ENCODE measurements at places on chromosomes 5 and 9.

DNA sequence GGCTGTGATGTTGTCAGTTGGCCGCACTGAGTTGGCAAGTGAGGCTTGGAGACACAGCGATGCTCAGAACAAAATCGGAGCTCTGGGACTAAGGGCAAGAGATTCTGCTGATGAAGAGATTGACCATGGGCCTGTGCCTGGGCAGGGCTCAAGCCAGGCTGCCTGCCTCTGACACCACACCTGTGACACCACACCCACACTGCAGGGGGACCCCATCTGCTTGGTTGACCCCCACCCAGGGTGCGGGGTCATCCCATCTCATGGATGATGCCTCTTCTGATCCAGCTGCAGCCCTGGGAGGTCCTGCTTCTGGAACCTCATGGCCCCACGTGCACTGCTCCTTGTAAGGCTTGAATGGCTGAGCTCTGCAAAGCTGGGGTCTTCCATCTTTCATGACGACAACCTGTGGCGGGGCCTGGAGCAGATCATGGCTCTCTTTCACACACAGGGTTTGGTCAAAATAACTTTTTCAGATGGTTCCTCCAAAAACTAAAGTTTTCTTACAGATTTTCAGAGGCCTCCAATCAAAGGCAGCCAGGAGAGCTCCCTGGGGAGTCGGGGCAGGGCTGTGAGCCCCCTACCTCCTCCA lies 185.2 kb downstream of the GADD45G start:
- DNase-seq: no peak

- no peak for DNase-seq
These were observed 654.3 kb downstream of the ANXA1 start for GRCh38 chr9:73805853-73806458.

- DNase-seq: no peak
These were observed 77.1 kb downstream of the C9orf152 start for GRCh38 chr9:110130791-110131416.

- DNase-seq: no peak
These were observed 20.3 kb downstream of the CAMSAP1 start for GRCh38 chr9:135887021-135887507.

GRCh38 chr5:178695556-178695955 lies 34.9 kb downstream of the ZNF354A start:
- no peak for DNase-seq

DNA sequence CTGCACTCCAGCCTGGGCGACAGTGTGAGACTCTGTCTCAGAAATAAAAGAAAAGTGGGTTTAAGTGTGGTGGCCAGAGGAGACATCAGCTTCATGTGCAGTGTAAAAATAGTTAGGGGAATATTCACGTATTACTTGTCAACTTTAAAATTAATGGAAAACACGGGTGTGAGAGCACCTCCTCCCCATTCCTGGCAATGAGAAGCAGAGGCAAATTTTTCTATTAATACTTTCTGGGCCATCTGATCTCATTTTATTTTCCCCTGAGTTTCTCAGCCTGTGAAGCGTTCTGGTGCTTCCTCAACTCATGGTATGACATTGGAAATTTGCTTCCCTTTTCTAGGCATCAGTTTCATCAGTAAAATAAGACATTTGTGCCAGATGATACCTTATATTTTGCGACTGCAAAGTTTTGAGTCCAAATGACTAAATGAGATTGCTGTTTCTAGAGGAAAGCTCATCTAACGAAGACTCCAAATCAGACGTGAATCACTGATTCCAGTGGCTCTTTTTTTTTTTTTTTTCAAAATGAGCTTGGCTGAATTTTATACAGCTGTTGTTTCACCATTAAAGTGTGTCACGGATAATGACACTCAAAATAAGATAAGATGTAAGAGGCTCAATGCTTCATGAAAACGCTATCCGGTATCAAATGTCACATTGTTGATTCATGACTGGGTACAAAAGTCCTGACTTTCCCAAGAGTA lies 104.6 kb downstream of the MSX2 start:
- DNase-seq: no peak

DNA sequence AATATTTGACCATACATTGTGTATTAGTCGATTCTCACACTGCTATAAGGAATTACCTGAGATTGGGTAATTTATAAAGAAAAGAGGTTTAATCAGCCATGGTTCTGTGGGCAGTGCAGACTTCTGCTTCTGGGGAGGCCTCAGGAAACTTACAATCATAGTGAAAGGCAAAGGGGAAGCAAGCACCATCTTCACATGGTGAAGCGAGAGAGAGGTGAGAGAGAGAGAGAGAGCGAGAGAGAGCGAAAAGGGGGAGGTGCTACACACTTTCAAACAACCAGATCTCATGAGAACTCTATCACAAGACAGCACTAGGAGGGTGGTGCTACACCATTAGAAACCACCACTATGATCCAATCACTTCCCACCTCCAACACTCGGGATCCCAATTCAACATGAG lies 4.1 kb upstream of the GRAMD2B start:
- peak; percentile 36 for DNase-seq

DNA sequence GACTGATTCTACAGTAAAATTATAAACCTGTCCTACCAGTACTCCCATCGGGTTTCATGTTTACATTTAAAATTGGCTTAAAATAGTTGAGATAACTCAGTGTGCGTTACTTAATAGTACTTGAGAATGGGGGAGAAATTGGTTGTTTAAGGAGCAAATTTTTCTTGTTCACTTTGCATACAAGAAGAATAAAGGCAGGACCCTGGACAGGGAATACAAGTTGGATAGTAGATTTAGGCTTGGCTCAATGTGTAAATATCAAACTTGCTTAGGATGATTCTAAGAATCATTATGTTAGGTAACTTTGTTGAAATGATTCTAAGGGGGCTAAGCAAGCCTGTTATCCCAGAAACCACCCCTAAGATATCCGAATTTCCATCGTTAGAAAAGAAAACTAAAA lies 448.4 kb upstream of the TLE4 start:
- DNase-seq: no peak

DNA sequence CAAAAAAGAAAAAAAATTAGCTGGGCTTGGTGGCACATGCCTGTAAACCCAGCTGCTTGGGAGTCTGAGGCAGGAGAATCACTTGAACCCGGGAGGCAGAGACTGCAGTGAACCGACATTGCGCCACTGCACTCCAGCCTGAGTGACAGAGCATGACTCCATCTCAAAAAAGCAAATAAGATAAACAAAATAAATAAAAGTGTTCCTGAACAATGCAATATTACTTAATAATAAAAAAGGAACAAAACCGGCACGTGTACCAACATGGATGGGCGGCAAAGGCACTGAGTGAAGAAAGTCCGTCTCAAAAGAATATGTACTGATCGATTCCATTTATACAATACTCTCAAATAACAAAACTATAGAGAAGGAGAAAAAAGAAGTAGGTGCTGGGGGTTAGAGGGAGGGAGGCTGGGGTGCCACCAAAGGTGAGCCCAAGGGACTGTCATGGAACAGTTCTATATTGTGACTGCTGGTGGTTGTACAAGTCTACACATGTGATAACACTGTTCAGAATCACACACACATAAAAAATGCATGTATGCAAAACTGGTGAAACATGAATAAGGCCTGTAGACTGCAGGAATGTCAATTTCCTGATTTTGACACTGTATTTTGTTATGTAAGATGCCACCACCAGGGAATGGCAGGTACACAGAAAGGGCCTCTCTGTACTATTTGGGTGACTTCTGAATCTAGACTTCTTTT lies 15.8 kb downstream of the MYO10 start:
- DNase-seq: no peak

DNA sequence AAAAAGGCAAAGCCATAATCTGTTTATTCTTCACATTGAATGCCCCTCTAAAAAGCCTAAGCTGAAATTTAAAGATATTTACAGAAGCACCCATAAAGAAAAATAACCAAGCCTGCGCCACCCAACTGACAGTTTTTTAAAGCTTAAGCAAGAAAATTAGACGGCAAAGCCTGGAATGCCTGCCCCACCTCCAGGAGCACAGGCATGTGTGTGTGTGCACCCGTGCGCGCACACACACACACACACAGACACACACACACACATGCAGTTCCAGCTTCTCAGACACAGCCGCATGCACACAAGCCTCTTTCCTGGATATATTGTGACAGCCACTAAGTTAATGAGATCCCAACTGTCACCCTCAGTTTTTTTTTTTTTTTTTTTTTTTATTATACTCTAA lies 88.2 kb downstream of the FRMD3 start:
- DNase-seq: no peak
